ENCODE measurements at places on chromosomes 3 and 15.

GRCh38 chr15:80558631-80559319, 136.3 kb upstream of the ABHD17C start:
- DNase-seq = no peak

GRCh38 chr15:94403331-94403730, 172.0 kb downstream of the MCTP2 start:
- no peak for DNase-seq

DNA sequence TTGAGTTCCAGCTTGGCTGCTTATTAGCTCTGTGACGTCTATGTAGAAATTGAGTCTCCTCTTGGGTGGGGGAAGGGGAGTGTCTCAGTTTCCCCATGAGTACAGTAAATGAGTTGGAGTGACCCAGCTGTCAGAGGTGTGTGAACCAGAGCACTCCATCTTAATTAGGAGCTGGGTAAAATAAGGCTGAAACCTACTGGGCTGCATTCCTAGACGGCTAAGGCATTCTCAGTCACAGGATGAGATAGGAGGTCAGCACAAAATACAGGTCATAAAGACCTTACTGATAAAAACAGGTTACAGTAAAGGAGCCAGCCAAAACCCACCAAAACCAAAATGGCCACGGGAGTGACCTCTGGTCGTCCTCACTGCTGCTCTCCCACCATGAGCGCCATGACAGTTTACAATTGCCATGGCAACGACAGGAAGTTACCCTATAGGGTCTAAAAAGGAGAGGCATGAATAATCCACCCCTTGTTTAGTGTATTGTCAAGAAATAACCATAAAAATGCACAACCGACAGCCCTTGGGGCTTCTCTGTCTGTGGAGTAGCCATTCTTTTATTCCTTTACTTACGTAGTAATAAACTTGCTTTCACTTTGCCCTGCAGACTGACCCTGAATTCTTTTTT, 222.4 kb downstream of the CACNA2D3 start:
- DNase-seq = no peak

DNA sequence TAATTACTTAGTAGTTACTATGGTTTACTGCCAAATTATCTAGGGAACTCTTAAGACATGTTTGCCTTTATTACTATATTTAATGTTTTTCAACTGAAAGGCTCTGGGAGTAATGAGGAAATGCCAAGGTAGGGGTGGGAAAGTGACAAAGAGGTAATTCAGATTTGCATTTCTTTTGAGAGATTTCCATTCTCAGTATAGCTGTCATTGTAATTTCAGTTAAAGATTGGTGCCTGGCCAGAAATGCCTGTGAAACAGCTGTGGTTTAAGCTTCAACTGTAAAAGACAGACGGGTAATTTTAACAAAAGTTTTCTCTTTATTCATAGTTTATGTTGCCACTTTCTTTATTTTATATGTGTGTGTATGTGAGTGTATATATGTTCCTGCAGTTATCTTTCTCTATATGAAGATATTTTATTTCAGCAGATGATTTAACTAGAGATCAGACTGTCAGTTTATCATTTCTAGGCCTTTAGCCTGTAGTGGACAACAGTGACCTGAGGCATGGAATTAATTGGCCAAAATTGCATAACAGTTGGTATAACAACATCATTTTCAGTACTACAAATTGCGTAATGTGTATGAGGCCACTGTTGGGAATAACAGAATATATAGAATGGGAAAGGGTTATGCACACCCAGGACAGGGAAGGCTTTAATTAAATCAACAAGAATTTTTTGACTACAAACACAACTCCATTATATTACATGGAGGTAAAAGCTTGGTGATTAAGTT, 119.0 kb downstream of the BBX start:
- no peak for DNase-seq

GRCh38 chr3:188137051-188137450, 16.9 kb upstream of the LPP start:
- no peak for DNase-seq

GRCh38 chr3:15498431-15499214, 22.9 kb downstream of the COLQ start:
- no peak for DNase-seq

GRCh38 chr3:16417945-16418739, 95.4 kb downstream of the RFTN1 start:
- no peak for DNase-seq

DNA sequence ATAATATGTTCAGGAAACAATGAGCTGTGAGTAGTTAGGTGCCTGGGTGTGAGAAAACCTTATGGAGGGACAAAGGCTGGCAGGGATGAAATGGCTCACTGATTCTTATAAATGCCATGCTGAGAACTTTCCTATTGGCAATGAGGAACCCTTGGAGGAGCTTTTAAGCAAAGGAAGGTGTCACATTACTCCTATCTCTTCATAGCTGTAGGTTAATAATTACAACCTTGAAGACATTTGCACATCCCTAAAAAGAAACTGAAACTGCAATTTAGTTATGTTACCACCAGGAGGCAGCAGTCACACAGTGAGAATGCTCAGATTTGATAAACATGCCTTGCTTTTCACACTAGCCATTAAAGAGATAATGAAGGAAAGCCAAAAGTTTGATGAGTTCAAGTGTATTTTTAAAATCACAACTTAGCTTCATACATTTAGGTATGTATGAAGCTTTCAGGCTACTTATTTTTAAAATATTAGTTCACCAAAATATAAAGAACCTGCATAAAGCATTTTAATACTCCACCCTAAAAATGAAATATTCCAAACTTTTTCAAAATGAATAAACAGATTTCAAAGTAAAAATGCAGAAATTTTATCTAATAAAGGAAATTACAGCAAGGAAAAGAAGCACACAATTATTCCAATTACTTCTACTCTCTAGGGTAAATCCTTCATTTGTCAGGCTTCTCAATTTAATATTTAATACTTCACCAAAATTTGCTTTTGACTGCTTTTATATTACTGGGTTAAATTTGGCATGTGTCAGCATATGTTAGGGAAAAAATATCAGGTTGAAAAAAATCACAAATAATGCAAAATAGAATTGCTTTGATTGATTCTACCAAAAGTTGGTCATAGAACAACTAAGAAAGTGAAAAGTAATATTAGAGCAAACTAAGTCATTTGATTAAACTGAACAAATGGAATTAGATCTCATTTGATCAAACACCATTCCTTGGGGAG, 136.9 kb upstream of the SLC2A2 start:
- no peak for DNase-seq

- peak; percentile 14 for DNase-seq
Measured at GRCh38 chr15:52234596-52235541, 43.7 kb upstream of the GNB5 start.

- no peak for DNase-seq
Measured at GRCh38 chr3:102714567-102714966, 279.8 kb downstream of the ZPLD1 start.

DNA sequence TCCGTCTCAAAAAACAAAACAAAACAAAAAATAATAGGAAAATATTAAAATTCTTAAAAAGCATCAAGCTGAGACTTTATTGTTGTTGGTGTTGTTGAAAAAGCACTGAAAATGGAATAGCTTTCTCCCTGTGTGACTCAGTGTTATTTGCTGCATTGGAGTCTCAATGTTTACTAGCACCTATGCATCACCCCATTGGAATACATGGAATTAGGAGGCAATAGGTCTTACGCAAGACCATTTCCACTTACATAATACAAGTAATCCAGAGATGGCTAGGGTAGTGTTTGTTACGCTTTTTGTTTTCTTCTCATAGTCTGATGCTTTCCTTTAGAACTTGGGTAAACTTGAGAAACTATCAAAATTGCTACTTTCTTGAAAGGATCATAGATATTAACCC, 15.2 kb downstream of the GXYLT2 start:
- DNase-seq = no peak

GRCh38 chr15:90716317-90716975, 700 bp upstream of the BLM start:
- DNase-seq = no peak

GRCh38 chr15:85000189-85000864, 18.7 kb downstream of the PDE8A start:
- no peak for DNase-seq

- DNase-seq = no peak
Measured at GRCh38 chr3:89577637-89578530, 470.5 kb downstream of the EPHA3 start.

GRCh38 chr15:32867313-32867626, 149.5 kb downstream of the GREM1 start:
- no peak for DNase-seq

Measured in activated effector memory CD4-positive, alpha-beta T cell treated with Interleukin-2 at 50 U/mL for 16 hours (primary cell).